ENCODE measurements at places on chromosomes 16 and 17.

DNA sequence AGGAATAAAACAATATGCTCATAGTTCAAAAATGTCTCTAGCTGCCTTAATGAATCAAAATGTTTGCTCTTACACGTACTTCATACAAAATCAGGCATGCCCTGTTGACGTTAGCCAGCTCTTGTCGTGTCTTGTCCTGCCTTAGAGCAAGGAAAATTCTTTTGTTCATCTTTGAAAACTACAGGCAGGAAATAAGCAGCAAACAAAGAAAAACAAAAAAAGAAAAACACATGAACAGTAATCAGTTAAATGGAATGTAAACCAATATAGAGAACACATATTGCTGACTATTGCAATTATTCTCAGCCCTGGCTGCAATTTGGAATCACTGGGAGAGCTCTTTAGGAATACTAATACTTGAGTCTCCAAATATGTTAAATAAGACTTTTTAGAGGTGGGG is 1.7 kb downstream of the CAPNS2 start:
- H3K4me1 ChIP-seq = peaks cover 28% of the 10 kb centered on the region
- H3K4me3 ChIP-seq = no peak overlapping the region
- H3K27me3 ChIP-seq = no peaks in the 10 kb centered on the region
- no peaks in the 10 kb centered on the region for H3K36me3 ChIP-seq

DNA sequence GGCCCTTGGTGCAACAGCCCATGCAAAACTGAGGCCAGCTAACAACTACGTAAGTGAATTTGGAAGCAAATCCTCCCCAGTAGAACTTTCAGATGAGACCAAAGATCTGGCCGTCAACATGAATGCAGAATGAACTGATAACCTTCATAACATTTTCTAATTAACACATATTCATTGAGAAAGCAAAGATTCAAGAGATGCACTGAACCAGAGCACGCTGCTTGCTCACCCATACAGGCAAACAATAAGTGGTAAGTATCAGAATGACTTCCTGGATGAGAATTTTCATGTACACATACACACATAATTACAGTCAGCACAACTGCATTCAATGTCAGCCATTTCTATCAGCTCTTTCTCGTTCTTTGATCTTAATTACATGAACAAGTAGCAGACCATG is 30.6 kb downstream of the XYLT1 start:
- no peak overlapping the region for H3K27ac ChIP-seq
- H3K4me3 ChIP-seq = no peak overlapping the region
- H3K36me3 ChIP-seq = no peaks in the 10 kb centered on the region
- no peak for DNase-seq

DNA sequence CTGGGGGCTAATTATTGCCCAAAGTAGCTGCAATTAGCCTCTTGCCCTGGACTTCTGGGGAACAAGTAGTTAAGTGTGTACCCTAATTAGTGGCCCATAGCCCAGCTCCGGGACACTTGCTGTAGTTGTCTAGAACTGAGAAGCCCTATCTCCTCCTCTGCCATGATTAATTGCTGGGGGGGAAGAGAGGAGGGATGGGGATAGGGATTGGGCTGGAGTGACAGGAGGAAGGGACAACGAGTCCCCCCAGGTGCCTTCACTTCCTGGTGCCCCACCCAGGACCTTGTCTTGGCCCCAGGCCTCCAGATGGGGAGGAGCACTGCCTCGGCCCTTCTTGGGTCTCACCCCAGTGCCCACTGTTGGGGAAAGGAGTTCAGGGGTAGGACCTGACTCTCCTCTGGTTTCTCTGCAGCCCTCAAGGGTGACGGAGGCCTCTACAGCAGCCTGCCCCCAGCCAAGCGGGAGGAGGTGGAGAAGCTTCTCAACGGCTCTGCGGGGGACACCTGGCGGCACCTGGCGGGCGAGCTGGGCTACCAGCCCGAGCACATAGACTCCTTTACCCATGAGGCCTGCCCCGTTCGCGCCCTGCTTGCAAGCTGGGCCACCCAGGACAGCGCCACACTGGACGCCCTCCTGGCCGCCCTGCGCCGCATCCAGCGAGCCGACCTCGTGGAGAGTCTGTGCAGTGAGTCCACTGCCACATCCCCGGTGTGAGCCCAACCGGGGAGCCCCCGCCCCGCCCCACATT is 17.4 kb downstream of the NGFR start:
- no peaks in the 10 kb centered on the region for H3K36me3 ChIP-seq
- no peak overlapping the region for H3K27ac ChIP-seq
- no peak for DNase-seq
- H3K27me3 ChIP-seq = 0 out of 2 replicates have a peak, but pooled peaks cover 9% of the 10 kb centered on the region

DNA sequence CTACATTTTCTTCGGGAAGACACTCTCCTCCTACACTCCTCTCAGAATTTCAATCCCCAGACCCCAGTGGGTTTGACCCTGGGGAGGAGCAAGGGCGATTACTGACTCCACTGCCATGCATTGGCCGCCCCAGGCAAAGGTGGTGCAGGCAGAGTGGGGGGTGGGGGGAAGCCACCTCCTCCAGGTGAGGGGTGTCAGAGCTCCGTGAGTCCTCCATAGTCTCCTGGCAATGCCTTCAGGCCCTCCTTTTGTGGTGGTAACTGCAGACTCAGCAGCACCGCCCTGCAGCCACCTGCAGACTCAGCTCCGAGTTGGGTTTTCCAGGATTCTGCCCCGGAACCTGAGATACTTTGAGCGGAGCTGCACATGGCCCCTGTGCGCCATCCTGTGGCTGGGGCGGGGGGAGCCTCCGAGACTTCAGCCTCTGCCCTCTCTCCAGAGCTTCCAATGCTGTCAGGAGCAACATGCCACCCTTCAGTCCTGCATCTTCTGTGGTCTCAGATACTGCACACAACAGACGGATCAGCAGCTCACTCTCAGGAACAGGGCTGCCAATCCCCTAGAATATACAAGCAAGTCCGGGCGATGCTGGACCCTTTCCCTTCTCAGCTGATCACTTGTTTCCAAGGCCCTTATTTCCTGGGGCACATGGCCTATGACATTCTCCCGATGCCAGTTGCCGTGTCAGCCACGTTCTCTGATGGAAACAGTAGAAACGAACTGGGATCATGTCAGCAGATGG is 2.4 kb upstream of the SLC47A2 start:
- no peak for DNase-seq
- no peaks in the 10 kb centered on the region for H3K27me3 ChIP-seq
- H3K4me3 ChIP-seq = no peak overlapping the region
- H3K36me3 ChIP-seq = no peaks in the 10 kb centered on the region

GRCh38 chr16:23301251-23302044 is 654 bp upstream of the SCNN1B start:
- peaks cover 21% of the 10 kb centered on the region for H3K27me3 ChIP-seq
- H3K4me3 ChIP-seq = no peak overlapping the region
- DNase-seq = no peak
- no peaks in the 10 kb centered on the region for H3K4me1 ChIP-seq

- H3K36me3 ChIP-seq = no peaks in the 10 kb centered on the region
- H3K4me3 ChIP-seq = no peak overlapping the region
- no peak for DNase-seq
- H3K4me1 ChIP-seq = no peaks in the 10 kb centered on the region
Observed at GRCh38 chr16:47873434-47873833, 282.4 kb downstream of the ABCC12 start.

- no peaks in the 10 kb centered on the region for H3K27me3 ChIP-seq
- no peak overlapping the region for H3K27ac ChIP-seq
- no peak for DNase-seq
- no peak overlapping the region for H3K4me3 ChIP-seq
- no peaks in the 10 kb centered on the region for H3K4me1 ChIP-seq
Observed at GRCh38 chr17:67617304-67617899, 100.3 kb upstream of the NOL11 start.

DNA sequence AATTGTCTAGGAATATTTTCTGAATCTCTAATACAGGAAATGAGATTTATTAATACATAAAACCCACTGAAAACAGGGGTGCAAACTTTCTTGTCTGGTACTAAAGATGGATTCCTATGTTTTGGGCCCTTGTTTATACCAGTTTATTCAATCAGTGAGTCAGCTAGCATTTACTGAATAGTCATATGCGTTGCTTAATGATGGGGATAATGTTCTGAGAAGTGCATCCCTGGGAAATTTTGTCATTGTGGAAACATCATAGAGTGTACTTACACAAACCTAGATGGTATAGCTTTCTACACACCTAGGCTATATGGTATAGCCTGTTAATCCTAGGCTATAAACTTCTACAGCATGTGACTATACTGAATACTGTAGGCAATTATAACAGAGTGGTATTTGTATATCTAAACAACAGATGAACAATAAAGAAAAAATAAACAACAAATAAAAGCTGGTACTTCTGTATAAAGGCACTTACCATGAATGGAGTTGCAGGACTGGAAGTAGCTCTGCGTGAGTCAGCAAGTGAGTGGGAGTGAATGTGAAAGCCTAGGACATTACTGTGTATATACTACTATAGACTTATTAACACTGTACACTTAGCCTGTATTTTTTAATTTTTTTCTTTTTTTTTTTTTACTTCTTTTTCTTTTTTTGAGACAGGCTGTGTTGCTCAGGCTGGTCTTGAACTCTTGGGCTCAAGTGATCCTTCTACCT is 63.7 kb downstream of the SIAH1 start:
- H3K27me3 ChIP-seq = no peaks in the 10 kb centered on the region
- peaks cover 59% of the 10 kb centered on the region for H3K4me1 ChIP-seq
- peak overlapping the region; percentile 11 for H3K27ac ChIP-seq
- H3K36me3 ChIP-seq = peaks cover 9% of the 10 kb centered on the region
- DNase-seq = no peak

DNA sequence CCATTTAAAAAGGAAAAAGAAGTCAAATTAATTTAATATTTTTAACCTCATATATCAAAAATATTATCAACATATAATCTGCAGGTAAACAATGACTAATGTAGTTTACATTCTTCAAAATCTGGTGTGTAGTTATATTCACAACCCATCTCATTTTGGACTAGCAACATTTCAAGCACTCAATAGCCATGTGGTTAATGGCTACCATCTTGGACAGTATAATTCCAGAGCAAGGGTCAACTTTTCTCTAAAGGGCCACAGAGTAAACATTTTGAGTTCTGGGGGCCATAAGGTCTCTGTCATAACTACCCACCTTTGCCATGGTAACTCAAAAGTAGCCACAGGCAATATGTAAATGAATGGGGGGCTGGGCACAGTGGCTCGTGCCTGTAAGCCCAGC is 153.9 kb downstream of the PARN start:
- 0 out of 2 replicates have a peak, but pooled peaks cover 3% of the 10 kb centered on the region for H3K36me3 ChIP-seq
- no peak overlapping the region for H3K27ac ChIP-seq
- H3K27me3 ChIP-seq = no peaks in the 10 kb centered on the region
- H3K4me1 ChIP-seq = no peaks in the 10 kb centered on the region

DNA sequence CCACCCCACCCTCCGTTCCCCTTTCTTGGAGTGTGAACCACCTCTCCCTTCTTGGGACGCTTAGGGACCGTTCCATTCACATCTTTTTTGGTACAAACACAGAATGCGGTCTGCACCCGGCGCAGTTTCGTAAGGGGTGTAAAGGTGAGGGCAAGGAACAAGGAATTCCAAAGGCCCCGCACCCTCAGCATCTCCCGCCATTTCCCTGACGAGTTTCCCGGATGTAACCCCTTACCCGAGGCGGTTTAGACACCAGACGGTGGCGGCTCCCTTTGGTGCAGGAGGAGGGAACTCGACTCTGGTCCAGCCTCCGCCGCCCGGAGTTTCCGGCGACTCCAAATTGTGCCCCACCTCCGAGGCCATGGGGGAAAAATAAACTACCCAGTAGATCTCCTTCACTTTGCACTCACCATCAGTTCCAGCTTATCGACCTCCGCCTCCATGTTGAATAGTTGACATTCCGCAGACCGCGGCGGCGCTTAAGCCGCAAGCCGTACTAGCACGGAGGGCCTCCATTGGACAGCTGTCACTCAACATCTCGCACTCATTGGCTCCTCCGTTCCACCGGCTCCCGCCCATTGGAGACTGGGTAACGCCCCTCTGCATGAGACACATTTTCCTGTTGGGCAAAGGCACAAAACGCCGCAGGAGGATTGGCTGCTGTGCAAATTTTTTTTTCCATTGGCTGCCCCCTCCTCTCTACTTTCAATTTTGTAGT is at the start of gene SKA2:
TSS of gene SKA2 (minus strand) at position 466 of the 718 bp plus-strand sequence. CDS start at position 443, 23 bp downstream.
- H3K4me1 ChIP-seq = peaks cover 48% of the 10 kb centered on the region
- peak within 1 kb of the TSS; percentile 63 for H3K4me3 ChIP-seq
- H3K27ac ChIP-seq = peak within 1 kb of the TSS; percentile 98
- no peak for DNase-seq
- H3K36me3 ChIP-seq = peaks cover 35% of the 10 kb centered on the region

DNA sequence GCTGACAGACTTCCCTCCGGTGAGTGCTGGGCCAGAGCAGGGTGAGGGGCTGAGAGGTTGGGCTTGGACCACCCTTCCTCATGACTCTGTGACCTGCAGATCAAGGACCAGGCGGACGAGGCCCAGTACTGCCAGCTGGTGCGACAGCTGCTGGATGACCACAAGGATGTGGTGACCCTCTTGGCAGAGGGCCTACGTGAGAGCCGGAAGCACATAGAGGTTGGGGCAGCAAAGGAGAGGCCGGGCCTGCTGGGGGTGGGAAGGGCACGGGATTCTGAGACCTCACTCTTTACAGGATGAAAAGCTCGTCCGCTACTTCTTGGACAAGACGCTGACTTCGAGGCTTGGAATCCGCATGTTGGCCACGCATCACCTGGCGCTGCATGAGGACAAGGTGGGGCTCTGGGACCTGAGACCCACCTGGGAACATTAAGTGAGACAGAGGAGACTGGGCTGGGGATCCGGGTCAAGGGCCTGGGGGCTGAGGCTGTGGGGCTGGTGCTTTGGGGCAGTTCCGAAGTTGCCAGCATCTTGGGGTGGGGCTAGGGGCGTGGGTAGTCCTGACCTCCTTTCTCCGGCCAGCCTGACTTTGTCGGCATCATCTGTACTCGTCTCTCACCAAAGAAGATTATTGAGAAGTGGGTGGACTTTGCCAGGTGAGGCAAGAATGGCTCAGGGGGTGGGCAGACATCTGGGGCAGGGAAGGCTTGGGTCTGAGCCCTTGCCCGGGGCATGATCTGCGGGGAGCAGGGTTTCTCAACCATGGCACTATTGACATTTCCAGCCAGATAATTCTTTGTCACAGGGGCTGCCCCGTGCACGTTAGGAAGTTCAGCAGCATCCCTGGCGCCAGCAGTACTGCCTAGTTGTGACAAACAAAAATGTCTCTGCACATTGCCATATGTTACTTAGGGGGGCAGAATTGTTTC is 2.2 kb downstream of the BCKDK start:
- H3K27me3 ChIP-seq = no peaks in the 10 kb centered on the region
- H3K4me1 ChIP-seq = peaks cover 19% of the 10 kb centered on the region
- H3K36me3 ChIP-seq = peaks cover 51% of the 10 kb centered on the region
- no peak overlapping the region for H3K4me3 ChIP-seq
- no peak for DNase-seq
- H3K27ac ChIP-seq = no peak overlapping the region

DNA sequence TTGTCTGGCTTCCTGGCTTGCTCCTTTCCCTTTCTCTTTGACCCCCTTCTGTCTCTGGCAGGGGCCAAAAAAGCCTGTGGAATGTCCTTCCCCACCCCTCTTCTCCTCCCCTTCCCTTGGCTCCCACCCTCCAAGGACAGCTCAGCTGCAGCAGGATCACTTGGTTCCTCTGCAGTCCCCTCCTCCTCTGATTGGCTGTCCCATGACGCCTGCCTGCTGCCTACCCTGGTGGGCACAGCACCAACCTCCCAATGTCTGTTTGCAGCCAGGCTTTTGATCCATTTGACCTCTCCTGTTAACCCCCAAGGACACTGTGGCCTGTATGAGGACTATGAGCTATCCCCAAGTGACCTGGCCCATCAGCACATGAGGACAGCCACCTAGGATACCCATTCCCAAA is 14.8 kb upstream of the MTMR4 start:
- no peaks in the 10 kb centered on the region for H3K36me3 ChIP-seq
- no peaks in the 10 kb centered on the region for H3K27me3 ChIP-seq
- H3K4me1 ChIP-seq = peaks cover 40% of the 10 kb centered on the region
- no peak overlapping the region for H3K27ac ChIP-seq
- no peak for DNase-seq

Measured in SJSA1 (cell line).